Body of pancreas (tissue), 4 donors: ENCODE measurements at places on chromosomes 2 and 18. TPM values are rescaled to one million over a fixed set of nuclear protein-coding genes. Genes with fewer than 3 reads are reported as not detected.

GRCh38 chr2:239554766-239555570 lies 154.1 kb upstream of the HDAC4 start:
- no peak overlapping the region for H3K27ac ChIP-seq
- H3K36me3 ChIP-seq = no peaks in the 10 kb centered on the region
- DNase-seq = no peak
- H3K27me3 ChIP-seq = no peaks in the 10 kb centered on the region

The REG3G gene
- total RNA-seq = 673 TPM

- no peak overlapping the region for H3K4me3 ChIP-seq
- no peaks in the 10 kb centered on the region for H3K27me3 ChIP-seq
- no peaks in the 10 kb centered on the region for H3K36me3 ChIP-seq
Observed at GRCh38 chr2:211413746-211414145, 857.3 kb downstream of the CPS1 start.

The PHOSPHO2 gene
- 6.7 TPM for total RNA-seq

DNA sequence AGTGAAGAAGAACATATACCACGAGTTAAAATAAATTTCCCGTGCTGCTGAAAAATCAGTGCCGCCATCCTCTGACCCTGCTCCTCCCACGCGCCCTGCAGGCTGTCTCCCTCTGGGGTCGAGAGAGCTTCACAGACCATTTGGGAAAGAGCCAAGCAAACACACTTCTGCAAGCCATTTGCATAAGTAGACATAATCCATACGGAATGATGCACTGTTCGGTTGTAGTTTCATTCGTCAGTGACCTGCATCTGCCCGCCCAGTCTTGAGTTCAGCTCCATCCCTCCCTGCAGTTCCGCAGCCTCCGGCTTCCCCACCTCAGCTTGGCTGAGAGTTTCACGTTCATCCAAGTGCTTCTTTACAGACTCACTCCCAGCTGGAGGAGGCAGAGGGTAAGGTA lies 69.6 kb downstream of the TRAPPC12 start:
- no peak overlapping the region for H3K4me3 ChIP-seq
- H3K4me1 ChIP-seq = no peaks in the 10 kb centered on the region
- H3K27me3 ChIP-seq = no peaks in the 10 kb centered on the region
- peaks cover 18% of the 10 kb centered on the region for H3K36me3 ChIP-seq
- no peak for DNase-seq

The MAP2 gene
- total RNA-seq = 32.9 TPM

The GCG gene
- 129 TPM for total RNA-seq

The KCNF1 gene
- 5.3 TPM for total RNA-seq

The SCN7A gene
- 8.6 TPM for total RNA-seq

DNA sequence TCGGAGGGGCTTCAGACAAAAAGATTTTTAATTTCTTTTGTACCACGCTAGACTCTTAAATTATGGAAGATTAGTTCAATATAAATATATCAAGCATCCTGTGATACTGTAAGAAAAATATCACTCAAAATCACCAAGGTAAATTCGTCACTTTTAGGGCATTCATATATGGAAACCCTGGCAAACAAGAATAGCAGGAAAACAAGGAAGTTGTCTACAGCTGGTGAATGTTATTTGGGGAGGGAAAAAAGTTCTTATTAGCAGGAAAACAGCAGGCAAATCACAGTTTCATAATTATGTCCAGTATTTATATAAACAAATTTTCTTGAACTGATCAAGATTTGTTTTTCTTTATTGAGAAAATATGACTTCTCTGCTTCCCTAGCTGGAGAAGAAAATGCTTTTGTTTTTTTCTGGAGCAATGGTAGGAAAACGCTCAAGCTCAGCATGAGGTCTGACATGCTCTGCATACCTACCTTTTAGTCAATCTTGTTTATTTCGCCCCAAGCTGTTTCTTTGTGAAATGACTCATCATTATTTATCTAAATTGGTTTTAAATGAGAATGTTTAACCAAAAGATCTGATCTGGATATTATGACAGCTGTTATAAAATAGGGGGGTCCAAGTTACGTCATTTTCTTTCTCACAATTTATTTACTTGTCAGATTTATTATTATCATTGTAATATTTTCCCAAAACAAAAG lies 14.7 kb downstream of the LINC00305 start:
- H3K27me3 ChIP-seq = no peaks in the 10 kb centered on the region
- H3K27ac ChIP-seq = no peak overlapping the region
- DNase-seq = no peak
- H3K4me3 ChIP-seq = no peak overlapping the region

- peak overlapping the region; percentile 48 for H3K4me3 ChIP-seq
- H3K36me3 ChIP-seq = no peaks in the 10 kb centered on the region
- no peaks in the 10 kb centered on the region for H3K27me3 ChIP-seq
- peak overlapping the region; percentile 79 for H3K27ac ChIP-seq
- peaks cover 56% of the 10 kb centered on the region for H3K4me1 ChIP-seq
Observed at GRCh38 chr18:13217971-13218367, 591 bp upstream of the LDLRAD4 start.

DNA sequence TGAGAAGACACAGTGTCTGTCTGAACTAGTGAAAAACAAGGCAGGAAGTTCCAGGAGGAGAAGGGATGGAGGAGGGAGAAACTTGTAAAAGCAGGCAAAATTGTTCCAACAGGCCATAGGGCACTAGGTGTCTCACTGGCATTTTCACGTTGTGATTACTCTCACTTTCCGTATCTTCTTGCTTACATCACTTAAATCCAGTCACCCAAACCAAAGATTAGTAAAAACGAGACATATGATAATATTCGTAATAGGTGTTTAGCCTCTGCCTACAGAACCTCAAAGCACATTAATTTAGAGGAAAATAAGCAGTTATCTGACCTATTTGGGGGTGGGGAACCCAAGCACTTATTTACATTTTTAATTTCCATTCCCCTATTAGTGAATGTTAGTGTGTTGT lies 78.3 kb downstream of the POU3F3 start:
- H3K27me3 ChIP-seq = no peaks in the 10 kb centered on the region
- H3K4me1 ChIP-seq = no peaks in the 10 kb centered on the region
- no peak overlapping the region for H3K27ac ChIP-seq
- no peaks in the 10 kb centered on the region for H3K36me3 ChIP-seq
- no peak overlapping the region for H3K4me3 ChIP-seq

DNA sequence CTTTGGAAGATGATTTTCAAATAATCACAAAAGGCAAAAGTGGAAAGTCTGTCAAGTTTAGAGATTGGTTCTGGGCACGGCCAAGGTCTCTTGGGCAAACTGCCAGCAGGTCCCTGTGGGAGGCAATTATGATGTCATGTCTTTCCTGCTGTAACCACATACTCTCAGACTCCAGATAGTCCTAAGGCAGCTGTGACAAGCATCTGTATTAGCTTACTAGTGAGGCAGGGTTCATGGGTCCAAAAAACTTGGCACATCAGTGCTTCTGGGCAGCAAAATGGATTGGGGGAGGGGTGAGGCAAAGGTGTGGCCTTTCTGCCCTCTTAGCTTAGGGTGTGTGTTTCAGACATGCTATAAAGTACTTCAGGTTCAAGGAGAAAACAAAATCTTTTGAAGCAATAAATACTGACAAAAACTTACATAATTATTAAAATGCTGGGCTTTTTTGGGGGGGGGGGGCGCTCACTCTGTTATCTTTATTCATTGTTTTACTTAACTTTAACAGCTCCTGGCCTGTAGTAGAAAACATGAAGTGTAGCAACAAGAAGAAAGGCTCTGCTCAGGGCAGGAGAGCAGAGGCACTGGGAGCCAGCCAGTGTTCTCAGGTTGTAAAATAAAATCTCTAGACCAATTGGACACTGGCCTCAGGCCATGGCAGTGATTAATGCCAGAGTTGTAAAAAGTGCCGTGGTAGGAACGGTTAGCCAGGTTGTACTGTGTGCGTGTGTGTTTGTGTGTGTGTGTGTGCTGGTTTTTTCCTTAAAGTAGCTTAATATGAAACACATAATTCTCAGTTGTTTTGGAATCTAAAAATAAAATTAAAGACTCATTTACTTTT lies 14.3 kb upstream of the TANC1 start:
- no peaks in the 10 kb centered on the region for H3K27me3 ChIP-seq
- DNase-seq = peak; percentile 86
- peaks cover 18% of the 10 kb centered on the region for H3K4me1 ChIP-seq
- no peak overlapping the region for H3K4me3 ChIP-seq
- H3K27ac ChIP-seq = peak overlapping the region; percentile 66
- no peaks in the 10 kb centered on the region for H3K36me3 ChIP-seq

DNA sequence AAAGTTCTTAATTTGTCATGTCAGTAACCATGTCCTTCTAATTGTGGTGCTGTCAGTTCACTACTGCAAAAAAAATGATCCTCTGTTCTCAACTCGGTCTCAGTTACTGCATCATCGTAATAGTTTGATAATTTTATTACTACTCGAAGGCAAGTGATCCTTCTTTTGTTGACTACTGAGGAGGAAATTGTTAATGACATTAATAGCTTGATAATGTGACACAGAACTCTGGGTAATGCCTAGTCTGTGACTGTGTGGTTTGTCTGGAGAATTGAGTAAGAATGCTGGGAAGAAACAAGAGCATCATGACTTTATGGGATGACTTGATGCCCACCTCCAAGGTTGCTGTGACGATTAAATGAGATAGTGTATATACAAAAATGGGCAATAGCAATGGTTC lies 267.2 kb downstream of the LRRTM1 start:
- no peak for DNase-seq
- H3K4me1 ChIP-seq = no peaks in the 10 kb centered on the region
- no peaks in the 10 kb centered on the region for H3K36me3 ChIP-seq
- H3K27me3 ChIP-seq = no peaks in the 10 kb centered on the region
- no peak overlapping the region for H3K27ac ChIP-seq

DNA sequence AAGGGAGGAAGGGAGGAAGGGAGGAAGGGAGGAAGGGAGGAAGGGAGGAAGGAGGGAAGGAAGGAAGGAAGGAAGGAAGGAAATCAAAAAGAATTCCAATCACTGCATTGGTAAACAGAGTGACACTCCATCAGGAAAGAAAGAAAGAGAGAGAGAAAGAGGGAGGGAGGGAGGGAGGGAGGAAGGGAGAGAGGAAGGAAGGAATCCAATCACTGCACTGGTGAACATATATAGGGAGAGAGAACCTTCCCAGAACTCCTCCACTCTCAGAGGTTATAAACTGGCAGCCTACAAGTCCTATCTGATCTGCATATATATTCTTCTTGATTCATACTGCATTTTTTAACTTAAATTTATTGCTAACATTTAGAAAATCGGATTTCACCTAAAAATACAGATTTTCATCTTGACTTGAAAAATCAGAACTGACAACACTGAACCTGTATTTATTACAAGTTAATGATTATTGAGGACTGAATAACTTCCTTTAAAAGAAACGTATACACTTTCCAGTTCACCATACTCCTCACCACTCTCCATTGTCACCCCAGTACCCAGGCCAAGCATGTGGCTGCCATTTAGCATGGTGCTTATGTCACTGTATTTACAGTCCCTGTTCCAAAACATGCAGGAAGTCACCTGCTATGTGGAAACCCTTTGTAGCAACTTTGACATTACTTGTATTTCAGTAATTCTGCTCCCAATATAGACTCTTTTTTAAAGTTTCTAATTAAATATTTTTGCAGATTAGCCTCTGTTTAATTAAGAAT lies 83.5 kb downstream of the ANTXR1 start:
- peaks cover 7% of the 10 kb centered on the region for H3K4me1 ChIP-seq
- no peak for DNase-seq

The ANKRD12 gene
- total RNA-seq = 32.9 TPM

- no peaks in the 10 kb centered on the region for H3K36me3 ChIP-seq
- no peak overlapping the region for H3K4me3 ChIP-seq
- no peaks in the 10 kb centered on the region for H3K27me3 ChIP-seq
- no peak overlapping the region for H3K27ac ChIP-seq
Observed at GRCh38 chr2:184879671-184880070, 281.3 kb downstream of the ZNF804A start.

DNA sequence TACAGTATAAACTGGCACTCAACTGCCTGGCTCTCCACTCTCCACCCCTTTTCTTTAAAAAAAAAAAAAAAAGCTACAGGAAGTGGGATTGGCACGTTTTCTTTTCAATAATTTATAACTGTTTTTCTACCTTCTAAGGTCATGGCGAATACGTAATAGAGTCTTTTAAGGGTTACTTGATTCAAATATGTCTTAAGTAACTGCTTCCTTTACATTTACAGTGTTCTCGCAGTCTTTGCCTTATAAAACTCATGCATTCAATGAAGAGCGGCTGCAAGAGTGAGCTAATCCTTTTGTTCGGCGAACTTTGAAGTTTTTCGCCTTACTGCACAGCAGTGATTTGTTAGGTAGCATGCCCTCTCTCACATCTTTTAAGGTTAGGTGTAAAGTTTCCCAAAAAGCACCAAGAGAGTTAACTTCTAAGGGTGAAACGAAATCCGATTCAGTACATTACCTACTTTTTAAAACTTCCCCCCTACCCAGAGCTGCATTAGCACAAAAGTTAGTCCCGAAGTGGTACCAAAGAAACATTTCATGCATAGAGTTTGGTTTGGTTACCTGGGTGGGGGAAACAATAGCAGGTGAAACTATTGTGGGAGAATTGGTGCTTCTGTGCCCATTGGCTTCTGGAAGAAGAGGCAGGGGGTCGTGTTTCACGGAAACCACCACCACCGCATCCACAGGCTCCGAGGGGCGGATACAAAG lies 2.0 kb downstream of the KCTD1 start:
- no peak overlapping the region for H3K27ac ChIP-seq
- H3K4me3 ChIP-seq = no peak overlapping the region
- no peak for DNase-seq
- peaks cover 73% of the 10 kb centered on the region for H3K4me1 ChIP-seq
- H3K27me3 ChIP-seq = no peaks in the 10 kb centered on the region

- H3K4me1 ChIP-seq = no peaks in the 10 kb centered on the region
- H3K27me3 ChIP-seq = no peaks in the 10 kb centered on the region
- no peak for DNase-seq
- no peaks in the 10 kb centered on the region for H3K36me3 ChIP-seq
Observed at GRCh38 chr2:196086517-196087368, 18.1 kb upstream of the DNAH7 start.

- peaks cover 18% of the 10 kb centered on the region for H3K4me1 ChIP-seq
- no peak for DNase-seq
- H3K36me3 ChIP-seq = no peaks in the 10 kb centered on the region
- no peak overlapping the region for H3K27ac ChIP-seq
- H3K27me3 ChIP-seq = no peaks in the 10 kb centered on the region
Observed at GRCh38 chr2:222780051-222780450, 80.8 kb upstream of the ACSL3 start.

- DNase-seq = peak; percentile 61
- no peaks in the 10 kb centered on the region for H3K27me3 ChIP-seq
- no peak overlapping the region for H3K4me3 ChIP-seq
- H3K4me1 ChIP-seq = peaks cover 46% of the 10 kb centered on the region
- peak overlapping the region; percentile 78 for H3K27ac ChIP-seq
Observed at GRCh38 chr2:26000561-26001082, 18.3 kb upstream of the KIF3C start.

The RETSAT gene
- 98.6 TPM for total RNA-seq
